ENCODE measurements at places on chromosomes 7 and 10.
A peak's percentile ranks its signal among the peaks of the same experiment; 100 is the strongest.

DNA sequence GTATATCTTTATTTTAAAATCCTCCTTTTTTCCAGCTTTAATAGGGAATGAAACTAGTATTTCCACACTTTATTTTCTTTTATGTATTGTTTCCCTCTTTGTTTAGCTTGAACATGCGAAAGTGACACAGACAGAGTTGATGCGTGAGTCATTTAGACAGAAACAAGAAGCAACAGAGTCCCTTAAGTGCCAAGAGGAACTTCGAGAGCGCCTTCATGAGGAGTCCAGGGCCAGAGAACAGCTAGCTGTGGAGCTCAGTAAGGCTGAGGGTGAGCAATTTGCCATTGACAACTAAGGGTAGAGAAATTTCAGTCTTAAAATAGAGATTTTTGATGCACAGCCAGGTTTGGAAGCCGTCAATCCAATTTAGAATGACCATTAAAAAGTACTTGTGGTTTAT, 73.1 kb downstream of the CYP51A1 start:
- DNase-seq = no peak

- DNase-seq = no peak
Measured at GRCh38 chr10:114188001-114188400, 8.8 kb downstream of the TDRD1 start.

- DNase-seq = no peak
Measured at GRCh38 chr7:1026721-1027161, 17.6 kb upstream of the GPR146 start.

GRCh38 chr10:28633750-28634149, 43.6 kb upstream of the BAMBI start:
- DNase-seq = no peak

GRCh38 chr7:157482517-157483087, 145.8 kb downstream of the DNAJB6 start:
- DNase-seq = no peak

DNA sequence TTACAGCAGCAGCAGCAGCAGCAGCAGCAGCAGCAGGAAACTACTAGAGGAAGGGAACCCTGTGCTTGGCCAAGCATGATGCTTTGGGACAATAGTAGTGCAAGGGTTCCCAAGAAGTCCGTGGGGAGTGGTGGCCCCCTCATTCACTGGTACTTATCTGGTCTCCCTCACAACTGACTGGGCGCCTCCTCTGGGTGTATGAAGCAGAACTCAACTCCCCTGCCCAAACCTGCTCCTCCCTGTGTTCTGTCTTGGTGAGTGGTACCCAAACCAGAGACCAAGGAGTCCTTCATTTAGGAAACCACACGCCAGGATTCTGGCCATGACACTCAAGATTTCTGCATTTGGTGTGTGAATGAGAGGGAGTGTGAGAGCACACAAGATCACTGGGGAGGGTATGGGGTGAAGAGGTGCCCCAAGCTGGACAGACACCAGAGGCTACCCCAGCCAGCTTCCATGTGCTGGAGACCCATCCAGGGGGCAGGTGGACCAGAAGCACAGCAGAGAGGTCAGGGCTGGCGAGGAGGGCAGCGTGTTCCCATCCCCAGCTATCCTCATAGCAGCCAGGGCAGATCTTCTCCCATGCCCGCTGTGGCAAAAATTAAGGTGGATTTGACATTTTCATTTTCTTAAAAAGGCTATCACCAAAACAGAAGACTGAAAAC, 10.6 kb upstream of the ZNF777 start:
- no peak for DNase-seq

GRCh38 chr10:79399223-79399831, 46.1 kb downstream of the ZCCHC24 start:
- no peak for DNase-seq

- DNase-seq = no peak
Measured at GRCh38 chr10:14116837-14117236, 213.9 kb downstream of the FRMD4A start.

GRCh38 chr10:25978771-25979170, 44.7 kb downstream of the MYO3A start:
- no peak for DNase-seq

GRCh38 chr7:112286250-112287086, 80.0 kb downstream of the ZNF277 start:
- DNase-seq = peak; percentile 95

GRCh38 chr7:134089446-134089845, 37.7 kb upstream of the LRGUK start:
- DNase-seq = no peak

Data from NCI-H1930 (cell line).